ENCODE measurements at places on chromosomes 12 and 14.

GRCh38 chr12:9068086-9068485 lies 47.6 kb downstream of the A2M start:
- DNase-seq = no peak

DNA sequence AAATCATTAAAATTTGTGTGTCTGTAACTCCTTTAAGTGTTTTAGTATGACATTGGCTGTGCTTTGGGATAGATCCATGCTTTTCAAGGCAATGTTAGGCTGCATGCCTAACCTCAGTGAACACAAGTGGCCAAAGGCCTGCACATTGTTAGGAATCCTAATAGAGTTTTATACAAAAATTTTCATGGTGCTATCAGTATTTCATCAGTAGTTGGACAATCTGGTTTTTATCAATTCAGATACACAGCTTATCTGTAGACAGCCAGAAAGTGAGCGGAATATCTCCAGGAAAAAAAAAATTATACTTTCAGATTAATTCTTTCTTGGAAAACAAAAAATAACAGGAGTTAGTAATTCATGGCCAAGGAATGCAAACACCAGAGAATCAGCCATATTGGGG lies 324.0 kb upstream of the PDE3A start:
- DNase-seq = no peak

GRCh38 chr12:75836533-75836932 lies 195.0 kb downstream of the PHLDA1 start:
- DNase-seq = no peak

DNA sequence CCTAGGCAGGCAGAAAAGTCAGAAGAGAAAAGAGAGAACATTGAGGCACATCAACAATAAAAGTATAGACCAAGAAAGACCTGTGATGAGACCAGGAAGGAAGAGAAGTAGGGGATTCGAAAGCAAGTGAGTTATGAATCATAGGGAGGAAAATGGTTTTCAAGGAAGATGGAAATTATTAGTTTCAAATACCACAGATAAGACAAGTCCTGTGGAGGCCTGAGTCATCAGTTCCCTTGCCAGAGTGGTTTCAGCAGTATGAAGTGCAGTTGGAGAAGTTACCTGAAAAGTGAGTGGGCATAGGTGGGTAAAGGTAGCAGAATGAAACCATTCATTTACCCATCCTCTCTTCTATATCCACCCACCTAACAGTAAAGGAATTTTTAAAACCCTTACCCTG lies 25.2 kb upstream of the TSPAN8 start:
- DNase-seq = no peak

- DNase-seq = no peak
Measured at GRCh38 chr12:12398026-12398859, 41.4 kb downstream of the BORCS5 start.
